ENCODE measurements at places on chromosomes 5 and 9.

GRCh38 chr5:68479524-68479923 lies 264.0 kb downstream of the PIK3R1 start:
- no peak for DNase-seq

DNA sequence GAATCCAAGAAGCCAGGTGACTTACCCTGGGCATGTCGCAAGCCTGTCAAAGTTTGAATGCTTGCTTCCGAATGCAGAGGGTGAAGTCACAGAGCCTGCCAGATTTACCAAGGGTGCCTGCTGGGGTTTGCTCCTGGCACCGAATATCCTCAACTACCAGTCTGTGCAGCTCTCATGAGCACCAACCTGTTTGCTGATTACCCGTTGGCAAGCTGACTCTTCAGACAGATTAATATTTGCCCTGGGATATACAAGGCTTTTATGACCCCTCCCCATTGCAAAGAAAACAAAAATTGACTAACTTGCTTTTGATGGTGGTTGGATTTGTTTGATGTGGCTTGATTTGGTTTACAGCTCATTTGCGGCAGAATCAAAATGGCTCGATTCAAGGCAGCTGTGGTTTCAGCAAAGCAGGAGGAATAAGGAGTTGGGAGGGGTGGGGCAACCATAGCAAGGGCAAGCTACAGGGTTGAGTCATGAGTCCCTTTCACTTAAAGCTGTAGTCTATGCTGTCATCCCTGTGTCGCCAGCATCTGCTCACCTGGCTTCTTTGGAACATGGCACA lies 82.3 kb upstream of the AGXT2 start:
- DNase-seq, result peak; percentile 11

DNA sequence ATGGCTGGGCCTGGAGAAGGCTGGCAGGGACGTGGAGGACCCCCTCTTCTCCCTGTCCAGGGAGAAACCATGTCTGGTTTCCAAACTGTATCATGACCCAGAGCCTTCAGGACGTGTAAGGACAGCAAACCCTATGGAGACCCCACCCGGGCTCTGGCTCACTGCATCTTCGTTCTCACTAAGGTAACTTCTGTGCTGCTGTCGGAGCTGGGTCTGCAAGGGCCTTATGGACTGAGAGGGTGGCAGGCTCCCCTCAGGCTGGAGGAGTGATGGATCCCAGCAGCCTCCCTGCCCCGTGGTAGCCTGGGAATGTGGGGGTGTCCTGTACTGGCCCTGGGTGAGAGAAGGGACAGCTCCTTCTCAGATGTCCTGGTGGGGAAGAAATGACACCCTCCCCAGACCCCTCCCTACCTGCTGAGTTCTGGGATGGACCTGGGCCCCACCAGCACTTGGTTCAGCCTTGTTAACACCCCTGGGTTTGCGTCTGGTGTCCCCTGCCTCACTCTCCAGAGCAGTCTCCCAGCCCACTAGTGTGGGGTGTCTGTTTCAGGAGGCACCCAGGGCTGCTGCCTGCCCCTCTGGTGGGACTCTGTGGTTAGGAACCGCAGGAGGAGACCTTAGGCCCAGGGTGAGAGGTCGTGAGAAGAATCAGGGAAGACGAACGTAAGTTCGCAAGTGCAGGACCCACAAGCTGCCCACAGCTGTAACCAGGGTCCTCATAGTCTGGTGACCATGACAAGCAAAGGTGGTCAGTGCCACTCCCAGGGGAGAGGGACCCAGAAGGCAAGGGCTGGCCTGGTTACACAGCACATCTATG lies 6.6 kb downstream of the SPATA31E1 start:
- no peak for DNase-seq

- DNase-seq, result no peak
Measured at GRCh38 chr5:14678773-14679334, 14.3 kb downstream of the OTULIN start.

GRCh38 chr9:3277200-3277599 lies 248.6 kb downstream of the RFX3 start:
- DNase-seq, result no peak

DNA sequence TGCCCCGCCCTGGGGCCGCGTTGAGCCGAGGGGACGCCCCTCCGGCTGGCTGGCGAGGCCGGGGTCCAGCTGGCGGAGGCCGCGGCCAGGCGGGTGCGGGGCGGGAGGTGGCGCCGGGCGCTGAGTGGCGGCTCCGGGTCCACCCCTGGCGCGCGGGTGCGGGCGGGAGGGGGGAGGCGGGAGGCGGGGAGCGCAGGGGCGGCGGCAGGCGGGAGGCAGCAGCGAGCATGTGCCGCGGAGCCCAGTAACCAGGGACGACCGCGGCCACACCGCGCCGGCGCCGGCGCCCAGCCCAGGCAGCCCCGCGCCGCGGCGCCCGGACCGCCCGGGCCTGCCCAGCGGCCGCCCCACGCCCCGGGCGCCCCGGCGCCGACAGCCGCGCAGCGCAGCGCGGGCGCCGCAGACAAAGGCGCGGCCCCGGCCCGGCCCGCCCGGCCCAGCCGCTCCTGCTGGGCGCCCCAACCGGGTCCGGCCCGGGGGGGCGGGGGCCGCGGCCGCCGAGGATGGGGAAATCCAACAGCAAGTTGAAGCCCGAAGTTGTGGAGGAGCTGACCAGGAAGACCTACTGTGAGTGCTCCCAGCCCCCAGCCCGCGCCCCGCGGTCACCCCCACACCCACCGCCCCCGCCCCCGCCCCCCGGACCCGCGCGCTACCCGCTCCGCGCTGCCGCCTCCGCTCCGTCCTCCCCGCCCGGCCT lies at the start of gene NCS1:
Gene NCS1, plus strand, starts transcription at position 244 of the 697 bp plus-strand sequence. Its CDS starts 260 bp downstream, at position 504.
- no peak for DNase-seq

- DNase-seq, result no peak
Measured at GRCh38 chr5:59587489-59588337, 305.8 kb downstream of the PDE4D start.

- DNase-seq, result no peak
Measured at GRCh38 chr5:135753990-135754389, 80.5 kb upstream of the SLC25A48 start.

DNA sequence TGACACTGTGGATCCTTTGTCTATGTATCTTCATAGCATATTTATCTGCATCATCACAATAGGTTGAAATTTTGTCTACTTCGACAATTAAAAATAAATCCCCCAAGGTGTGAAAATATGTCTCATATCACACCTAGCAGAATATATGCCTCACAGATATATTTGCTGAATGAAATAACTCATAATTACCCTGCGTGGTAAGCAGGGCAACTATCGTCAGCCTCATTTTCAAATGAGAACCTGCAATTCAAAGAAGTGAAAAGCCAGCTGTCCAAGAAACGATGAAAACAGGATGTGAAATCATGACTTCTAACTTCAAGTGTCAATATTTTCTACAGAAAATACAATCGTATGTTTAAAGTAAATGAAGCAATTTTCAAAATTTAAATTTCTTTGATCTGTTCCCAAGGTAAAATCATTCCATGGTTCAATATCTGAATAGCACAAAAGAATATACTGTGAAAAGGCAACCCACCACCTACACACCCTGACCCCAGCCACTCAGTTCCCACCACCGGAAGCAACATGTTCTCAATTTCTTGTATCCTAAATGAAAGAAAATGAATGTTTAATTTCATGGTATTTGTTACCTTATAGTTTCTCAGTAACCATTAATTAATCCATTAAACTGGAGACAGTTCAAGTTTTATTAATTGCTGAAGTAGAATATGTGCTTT lies 57.1 kb downstream of the TBCA start:
- DNase-seq, result no peak

DNA sequence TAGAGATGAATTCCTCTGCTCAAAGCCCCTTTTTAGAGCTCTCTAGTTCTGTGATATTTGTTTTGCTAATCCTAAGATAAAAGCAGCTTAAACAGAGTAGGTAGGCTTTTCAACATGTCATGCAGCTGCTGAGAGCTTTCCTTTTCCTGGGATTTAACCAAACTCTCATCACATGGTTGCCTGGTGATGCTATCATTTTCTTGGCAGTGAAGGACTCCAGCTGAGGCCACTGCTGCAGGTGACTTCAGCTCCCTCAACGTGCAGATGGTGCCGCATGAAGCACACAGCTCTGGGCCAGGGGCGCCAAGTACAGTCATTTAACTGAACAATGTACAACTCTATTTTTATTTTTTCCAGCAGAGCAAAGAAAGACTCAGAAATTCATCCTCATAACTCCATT lies 42.2 kb downstream of the SECISBP2 start:
- no peak for DNase-seq

DNA sequence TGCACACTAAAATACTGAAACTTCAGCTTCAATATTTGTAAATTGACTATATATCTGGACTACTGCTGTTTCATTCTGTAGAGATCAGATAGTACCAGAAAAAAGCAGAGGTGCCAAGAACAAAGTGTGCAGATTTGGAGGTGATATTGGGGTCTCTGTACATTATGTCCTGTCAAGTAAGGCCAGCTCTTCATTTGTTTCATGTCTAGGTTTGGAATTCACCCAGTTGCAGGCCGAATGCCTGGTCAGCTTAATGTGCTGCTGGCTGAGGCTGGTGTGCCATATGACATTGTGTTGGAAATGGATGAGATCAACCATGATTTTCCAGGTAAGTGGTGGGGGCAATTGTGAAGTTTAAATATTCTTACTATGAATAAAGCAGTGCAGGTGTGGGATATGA lies 96.9 kb downstream of the NNT start:
- no peak for DNase-seq

- no peak for DNase-seq
Measured at GRCh38 chr9:113368982-113369854, 7.6 kb downstream of the HDHD3 start.

GRCh38 chr5:128836571-128836970 lies 128.7 kb upstream of the SLC27A6 start:
- DNase-seq, result no peak

GRCh38 chr5:169933127-169933526 lies 47.2 kb downstream of the INSYN2B start:
- DNase-seq, result no peak

DNA sequence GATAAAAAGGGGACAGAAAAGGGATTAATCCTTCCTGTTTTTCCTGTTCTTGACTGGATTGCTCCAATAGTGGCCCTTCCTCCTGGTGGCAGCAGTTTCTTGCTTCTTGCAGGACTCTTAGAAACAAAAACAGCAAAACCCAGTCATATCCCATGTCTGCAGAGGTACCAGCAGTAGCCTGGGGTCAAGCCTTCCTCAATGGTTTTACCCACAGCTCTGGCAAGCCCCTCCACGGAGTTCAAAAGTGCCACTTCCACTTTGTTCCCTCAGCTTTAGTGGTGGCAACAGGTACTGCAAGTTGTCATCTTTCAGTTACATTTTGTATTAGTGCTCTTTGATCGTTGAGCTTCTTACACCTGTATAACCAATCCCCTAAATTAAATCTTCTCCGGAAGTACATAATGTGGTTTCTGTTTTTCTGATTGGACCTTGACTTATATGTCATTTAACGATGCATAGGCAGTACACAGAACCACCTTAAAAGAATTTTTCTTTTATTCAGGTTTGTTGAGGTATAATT lies 8.7 kb upstream of the RANBP6 start:
- no peak for DNase-seq

GRCh38 chr9:88524911-88525310 lies 10.1 kb upstream of the NXNL2 start:
- no peak for DNase-seq

DNA sequence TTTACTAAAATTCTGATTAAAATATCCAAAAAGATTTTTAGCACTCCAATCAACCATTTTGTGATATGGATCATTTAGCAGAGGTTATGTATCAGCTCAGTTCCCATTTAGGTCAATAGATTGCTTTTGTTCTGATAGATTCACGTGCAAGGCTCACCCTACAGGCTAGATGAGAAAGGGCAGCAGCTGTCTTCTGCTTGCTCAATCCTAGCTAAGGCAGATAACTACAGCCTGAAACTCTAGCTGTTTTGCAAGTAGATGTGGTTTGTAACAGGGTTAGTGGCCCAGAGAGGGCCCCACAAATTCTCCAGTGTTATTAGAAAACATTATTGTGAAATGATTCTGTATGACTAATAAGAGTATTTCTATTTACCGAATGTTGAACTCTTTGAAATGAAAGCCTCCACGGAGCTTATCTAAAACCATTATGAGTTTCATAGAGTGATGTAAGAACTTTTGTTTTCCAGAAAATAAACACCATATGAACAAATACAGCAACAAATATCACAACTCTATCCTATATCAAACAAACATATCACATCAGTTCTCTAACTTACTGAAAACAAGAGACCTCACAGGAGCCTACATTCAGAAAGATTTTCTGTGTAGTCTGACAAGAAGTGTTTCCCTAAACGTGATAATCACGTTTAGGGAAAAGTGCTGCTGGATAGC lies 841.9 kb upstream of the ACO1 start:
- DNase-seq, result no peak
